ENCODE measurements at places on chromosomes 6 and 20.

- DNase-seq: no peak
These were observed 109.8 kb upstream of the PTPRK start for GRCh38 chr6:128630213-128630612.

- DNase-seq: no peak
These were observed 48.7 kb downstream of the NCOA7 start for GRCh38 chr6:125839471-125839870.

DNA sequence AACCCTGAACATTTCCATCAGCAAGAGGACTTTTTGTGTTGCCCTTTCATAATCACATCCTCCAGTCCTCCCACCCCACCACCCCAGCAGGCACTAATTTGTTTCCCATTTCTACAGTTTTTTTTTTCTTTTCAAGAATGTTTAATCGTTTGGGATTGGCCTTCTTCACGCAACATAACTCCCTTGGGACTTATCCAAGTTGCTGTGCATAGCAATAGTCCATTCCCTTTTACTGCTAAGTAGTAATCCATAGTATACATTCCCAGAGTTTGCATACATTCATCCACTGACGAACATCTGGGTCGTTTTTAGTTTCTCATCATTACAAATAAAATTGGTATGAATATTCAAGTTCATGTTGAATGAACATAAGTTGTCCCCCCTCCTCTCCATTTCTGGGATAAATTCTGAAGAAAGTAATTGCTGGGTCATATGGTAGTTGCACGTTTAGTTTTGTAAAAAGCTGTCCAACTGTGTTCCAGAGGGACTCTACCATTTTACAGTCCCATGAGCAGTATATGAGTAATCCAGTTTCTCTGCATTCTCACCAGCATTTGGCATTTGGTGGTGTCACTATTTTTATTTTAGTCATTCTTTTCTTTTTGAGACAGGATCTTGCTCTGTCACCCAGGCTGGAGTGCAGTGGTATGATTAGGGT lies 90.8 kb downstream of the DOK5 start:
- no peak for DNase-seq

DNA sequence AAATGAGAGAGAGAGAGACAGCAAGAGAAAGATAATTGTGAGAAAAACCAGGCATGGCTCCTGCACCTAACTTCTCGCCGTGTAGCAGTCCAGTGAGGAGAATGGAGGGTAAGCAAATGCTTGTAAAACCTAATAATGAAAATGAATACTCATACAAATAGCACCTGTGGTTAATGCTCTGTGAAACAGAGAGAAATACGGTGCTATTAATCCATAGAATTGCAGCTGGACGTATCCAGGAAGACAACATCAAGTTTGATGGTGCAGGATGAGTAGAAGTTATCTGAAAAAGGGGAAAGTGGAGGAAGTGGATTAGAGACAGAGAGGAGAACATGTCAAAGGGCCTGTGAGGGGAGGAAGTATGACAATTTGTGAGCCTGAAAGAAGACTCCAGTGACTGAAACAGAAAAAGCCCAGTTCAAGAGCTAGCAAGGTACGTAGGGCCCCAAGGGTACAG lies 89.4 kb upstream of the PAK5 start:
- no peak for DNase-seq
